NCI-H1417 treated with DMSO at 0.1 percent for 48 hours (cell line): ENCODE measurements at places on chromosomes 4 and X.

DNA sequence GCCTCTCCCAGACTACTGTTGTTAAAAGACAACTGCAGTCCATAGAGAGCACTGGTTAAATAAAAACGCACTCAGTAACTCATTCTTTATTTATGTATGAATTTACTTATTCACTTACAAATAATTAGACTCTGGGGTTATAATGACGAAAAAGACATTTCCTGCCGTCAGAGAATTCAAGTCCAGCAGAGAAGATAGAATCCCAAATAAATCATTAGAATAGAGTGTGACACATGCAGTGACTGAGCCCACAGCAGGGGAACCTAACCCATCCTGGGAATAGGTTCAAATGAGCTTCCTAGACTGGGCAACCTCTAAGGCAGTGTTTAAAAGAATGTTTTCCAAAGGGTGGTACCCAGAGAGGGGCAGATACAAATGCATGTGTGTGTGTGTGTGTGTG is 53.9 kb downstream of the FGFBP1 start:
- no peak for DNase-seq

DNA sequence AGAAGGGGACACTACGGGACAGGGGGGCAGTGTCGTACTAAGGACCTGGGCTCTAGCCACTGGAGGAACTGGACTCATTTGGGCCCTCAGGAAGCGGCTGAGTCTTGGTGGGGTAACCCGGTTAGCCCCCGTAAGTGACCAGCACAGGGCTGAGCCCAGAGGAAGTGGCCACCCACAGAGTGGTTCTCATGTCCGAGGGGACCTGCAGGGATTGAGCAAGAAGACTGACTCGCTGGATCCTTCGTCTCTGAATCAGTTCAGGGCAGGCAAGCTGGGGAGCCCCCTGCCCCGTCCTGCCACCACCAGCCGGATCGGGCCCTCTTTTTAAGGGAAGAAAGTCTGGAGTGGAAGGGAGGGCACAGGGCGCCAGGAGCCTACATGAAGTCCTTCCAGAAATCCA is 719 bp upstream of the BGN start:
- no peak for DNase-seq

GRCh38 chr4:108533876-108534275 is 86.5 kb upstream of the RPL34 start:
- no peak for DNase-seq

DNA sequence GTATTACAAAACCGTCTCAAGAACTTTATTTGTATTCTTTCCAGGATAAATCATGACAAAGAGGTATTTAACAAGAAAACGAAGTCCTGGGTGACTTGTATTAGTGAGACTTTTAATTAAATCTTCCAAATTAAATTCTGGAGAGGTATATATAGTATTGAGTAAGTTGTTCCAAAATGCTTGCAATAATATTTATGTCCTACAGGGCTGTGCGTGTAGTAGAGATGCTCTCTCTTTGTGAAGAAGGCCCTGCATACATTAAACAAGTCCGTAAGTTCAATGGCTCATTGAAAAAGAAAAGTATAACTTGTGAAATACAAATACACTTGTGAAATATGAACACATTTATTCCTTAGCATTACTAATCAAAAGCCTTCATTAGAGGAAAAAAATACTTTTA is 211.4 kb downstream of the ARHGAP24 start:
- no peak for DNase-seq

DNA sequence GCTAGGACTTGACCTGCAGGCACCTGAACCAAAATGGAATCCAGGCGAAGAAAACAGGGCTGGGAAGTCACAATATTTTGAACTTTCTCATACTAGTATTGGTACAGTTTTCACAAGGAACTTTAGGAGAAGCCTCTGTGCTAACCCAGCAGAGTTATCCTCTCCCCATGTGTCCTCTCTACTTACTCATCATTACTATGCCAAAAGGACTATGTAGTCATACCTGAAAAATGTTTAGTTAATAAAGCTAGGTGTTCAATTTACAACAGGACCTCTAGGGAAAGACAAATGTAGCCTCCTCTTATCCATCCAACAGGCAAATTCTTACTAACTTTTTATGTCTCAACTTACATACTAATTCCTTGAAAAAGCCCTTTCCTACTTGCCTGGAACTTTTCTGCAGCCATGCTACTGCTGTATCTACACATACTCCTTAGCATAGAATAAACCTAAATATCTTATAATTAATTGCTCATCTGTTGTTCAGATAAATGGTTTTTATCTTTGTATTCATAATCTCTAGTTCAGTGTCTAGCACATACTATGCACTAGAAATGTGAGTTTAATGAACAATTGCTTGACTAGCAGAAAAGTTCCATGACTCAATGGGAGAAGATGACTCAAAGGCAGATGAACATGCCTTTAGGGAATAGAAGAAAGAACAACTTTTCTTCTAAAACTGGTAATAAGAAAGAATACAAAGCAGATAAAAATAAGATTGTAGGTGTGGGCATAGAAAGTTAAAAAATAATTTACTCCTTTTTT is 215.5 kb upstream of the VEGFC start:
- no peak for DNase-seq

DNA sequence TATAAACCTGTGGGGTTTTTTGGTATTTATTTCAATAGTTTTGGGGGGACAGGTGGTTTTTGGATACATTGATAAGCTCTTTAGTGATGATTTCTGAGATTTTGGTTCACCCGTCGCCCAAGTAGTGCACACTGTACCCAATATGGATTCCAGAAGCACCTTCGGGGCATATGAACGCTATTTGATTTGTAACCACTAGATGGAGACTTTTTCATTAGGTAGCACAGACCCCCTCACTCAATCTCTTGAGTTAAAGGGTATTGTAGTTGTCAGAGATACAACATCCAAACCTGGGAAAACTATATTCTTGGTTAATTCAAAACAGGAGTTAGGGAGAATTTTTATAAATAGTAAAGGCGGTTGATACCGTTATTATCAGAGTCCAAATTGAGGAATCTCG is 79.8 kb downstream of the SPANXN3 start:
- no peak for DNase-seq

GRCh38 chr4:187178587-187178986 is 454.9 kb upstream of the FAT1 start:
- no peak for DNase-seq

GRCh38 chr4:161444626-161445025 is 719.2 kb downstream of the FSTL5 start:
- DNase-seq: no peak

DNA sequence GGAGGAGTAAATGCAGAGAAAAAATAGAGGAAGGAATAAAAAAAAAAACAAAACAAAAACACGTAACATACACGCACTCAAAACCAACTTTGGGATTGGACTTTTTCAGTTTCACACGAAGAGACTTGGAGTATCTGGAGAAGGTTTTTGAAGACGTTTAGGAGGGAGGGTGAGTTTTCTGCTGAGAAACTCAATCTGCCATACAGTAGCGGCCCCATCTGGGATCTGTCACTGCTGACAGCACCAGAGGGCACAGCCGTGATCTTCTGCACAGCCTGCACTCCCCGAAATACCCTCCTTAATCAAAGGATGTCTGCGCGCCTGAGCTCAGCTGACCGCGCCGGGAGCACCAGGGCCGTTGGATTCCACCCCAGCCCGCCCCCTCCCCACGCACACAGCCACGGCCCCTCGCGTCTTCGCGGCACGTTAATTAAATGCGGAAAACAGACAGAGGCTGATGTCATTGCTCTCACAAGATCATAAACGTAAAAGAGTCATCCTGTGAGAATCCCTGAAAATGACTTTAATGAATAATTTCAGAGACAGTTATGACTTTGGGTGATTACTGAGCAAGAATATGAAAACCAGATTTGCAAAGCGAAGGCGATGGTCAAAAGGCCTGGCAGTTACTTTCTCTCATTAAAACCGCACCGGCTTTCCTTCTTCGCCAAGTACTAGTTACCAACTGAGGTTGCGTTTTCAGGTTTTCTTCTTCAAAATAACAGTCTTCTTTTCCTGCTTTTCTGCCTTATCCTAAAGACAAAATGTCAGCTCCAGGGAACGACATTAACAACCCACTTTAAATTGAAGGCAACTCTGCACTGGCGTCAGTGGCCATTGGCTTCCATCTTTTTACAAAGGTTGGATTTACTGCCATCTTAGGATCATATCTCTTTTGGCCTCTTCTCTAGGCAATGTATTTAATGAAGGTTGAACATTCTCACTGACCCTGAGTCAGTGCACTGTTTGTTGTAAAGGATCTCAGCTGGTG is 10.6 kb downstream of the HAND2 start:
- no peak for DNase-seq

GRCh38 chr4:113148925-113149324 is 99.5 kb downstream of the ANK2 start:
- DNase-seq: no peak

DNA sequence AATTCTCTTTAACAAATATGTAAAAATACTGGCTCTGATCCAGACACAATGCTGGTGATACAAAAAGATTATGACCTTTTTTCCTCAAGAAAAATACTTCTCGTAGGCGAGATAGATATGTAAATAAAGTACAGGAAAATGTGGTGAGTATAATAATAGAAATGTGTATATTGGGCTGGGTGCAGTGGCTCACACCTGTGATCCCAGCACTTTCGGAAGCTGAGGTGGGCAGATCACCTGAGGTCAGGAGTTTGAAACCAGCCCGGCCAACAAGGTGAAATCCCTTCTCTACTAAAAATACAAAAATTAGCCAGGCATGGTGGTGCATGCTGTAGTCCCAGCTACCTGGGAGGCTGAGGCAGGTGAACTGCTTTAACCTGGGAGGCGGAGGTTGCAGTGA is 55.0 kb downstream of the MRPL1 start:
- no peak for DNase-seq

DNA sequence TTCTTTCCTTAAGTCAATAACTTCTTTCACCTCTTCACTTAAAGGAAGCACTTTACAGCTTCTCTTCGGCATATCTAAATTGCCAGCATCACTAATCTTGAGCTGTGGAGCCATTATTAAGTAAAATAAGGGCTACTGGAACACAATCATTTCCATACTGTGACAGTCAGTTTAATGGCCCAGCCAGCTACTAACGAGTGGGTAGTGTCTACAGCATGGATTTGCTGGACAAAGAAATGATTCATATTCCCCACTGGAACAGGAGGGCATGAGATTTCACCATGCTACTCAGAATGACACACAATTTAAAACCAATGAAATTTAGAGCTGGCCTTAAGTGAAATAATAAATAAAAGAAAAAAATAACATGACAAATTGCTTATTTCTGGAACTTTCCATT is 72.1 kb downstream of the DDIT4L start:
- no peak for DNase-seq
